PC-9 (cell line): ENCODE measurements at places on chromosomes 6 and 20.

- DNase-seq, result peak; percentile 61
- H3K27ac ChIP-seq, result peak overlapping the region; percentile 73
- H3K36me3 ChIP-seq, result no peaks in the 10 kb centered on the region
- peak overlapping the region; percentile 45; the same call in 1 of the 2 replicates for H3K4me3 ChIP-seq
Measured at GRCh38 chr20:4160761-4161305, 145.5 kb upstream of the RNF24 start.

- H3K27me3 ChIP-seq, result no peaks in the 10 kb centered on the region
- DNase-seq, result no peak
- peaks cover 15% of the 10 kb centered on the region for H3K4me1 ChIP-seq
- no peak overlapping the region for H3K4me3 ChIP-seq
Measured at GRCh38 chr6:11730641-11731040, 48.0 kb downstream of the ADTRP start.

DNA sequence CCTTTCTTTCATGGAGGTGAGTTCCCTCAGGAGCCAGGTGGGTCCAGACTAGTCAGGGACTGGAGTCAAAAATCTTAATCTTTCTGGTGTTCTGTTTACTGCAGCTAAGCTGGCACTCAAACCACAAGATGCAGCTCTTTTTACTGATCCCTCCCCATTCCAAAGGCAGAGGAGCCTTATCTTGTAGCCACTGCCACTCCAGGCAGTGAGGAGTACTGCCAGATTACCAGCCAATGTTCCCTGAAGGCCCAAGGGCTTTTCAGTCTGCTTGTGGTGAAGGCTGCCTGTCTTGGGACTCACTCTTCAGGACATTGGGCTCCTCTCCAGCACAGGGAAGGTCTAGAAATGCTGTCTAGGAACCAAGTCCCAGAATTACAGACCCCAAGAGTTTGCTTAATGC, 490.4 kb upstream of the ADGRB3 start:
- H3K4me3 ChIP-seq, result no peak overlapping the region
- H3K27ac ChIP-seq, result no peak overlapping the region
- H3K27me3 ChIP-seq, result no peaks in the 10 kb centered on the region
- no peaks in the 10 kb centered on the region for H3K36me3 ChIP-seq

GRCh38 chr6:87182940-87183339, 27.6 kb downstream of the ZNF292 start:
- H3K36me3 ChIP-seq, result no peaks in the 10 kb centered on the region
- no peaks in the 10 kb centered on the region for H3K27me3 ChIP-seq
- H3K27ac ChIP-seq, result no peak overlapping the region

DNA sequence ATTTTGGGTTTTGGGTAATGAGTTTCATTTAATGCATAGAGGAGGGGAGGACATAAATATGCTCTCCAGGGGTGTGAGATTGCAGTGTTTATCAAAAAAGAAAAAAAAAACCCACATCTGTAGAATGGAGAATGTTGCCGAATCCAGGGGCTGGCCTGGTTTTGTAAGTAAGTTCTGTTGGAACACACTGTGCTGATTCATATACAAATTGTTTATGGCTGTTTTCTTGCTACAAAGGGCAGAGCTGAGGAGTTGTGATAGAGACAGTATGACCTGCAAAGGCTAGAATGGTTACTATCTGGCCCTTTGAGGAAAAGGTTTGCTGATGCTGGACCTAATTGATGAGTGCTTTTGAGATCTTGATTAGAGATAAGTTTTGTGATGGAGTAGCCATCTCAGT, 30.4 kb downstream of the SCAF8 start:
- H3K27me3 ChIP-seq, result no peaks in the 10 kb centered on the region
- H3K27ac ChIP-seq, result no peak overlapping the region
- no peak overlapping the region for H3K4me3 ChIP-seq
- DNase-seq, result no peak
- peaks cover 7% of the 10 kb centered on the region; the same call in 1 of the 2 replicates for H3K36me3 ChIP-seq

DNA sequence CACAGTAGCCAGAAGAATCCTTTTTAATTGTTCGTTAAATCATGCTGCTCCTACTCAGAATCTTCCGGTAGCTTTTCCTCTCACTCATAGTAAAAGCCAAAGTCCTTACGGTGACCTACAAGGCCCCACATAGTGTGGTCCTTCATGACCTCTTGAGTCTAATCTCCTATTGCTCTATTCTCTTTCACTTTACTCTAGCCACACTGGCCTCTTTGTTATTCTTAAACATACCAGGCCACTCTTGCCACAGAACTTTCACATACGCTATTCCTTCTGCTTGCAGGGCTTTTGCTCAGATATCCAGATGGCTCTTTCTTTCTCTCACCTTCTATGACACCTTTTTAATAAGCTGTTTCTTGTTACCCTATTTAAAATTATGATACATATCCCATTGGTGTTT, 25.7 kb downstream of the ZNF391 start:
- H3K4me3 ChIP-seq, result no peak overlapping the region
- DNase-seq, result no peak
- H3K27me3 ChIP-seq, result no peaks in the 10 kb centered on the region
- no peak overlapping the region for H3K27ac ChIP-seq

DNA sequence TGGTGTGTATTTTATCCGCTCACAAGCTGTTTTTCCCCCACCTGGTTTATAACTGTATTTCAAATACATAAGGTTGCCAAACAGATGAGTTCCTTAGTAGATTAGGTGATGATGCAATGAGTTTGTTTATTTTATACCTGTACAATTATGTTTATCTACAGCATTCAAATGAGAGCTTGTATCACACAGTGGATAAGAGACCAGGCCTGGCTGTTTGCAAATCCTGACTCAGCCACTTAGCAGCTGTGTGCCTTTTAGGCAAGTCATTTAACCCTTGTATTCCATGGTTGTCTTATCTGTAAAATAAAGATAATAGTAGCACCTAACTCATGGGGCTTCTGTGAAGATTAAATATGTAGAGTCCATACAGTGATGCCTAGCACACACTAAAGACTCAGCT, 143.7 kb downstream of the MOXD1 start:
- no peaks in the 10 kb centered on the region for H3K36me3 ChIP-seq
- no peak for DNase-seq
- no peak overlapping the region for H3K27ac ChIP-seq
- H3K27me3 ChIP-seq, result no peaks in the 10 kb centered on the region
- no peaks in the 10 kb centered on the region for H3K4me1 ChIP-seq

DNA sequence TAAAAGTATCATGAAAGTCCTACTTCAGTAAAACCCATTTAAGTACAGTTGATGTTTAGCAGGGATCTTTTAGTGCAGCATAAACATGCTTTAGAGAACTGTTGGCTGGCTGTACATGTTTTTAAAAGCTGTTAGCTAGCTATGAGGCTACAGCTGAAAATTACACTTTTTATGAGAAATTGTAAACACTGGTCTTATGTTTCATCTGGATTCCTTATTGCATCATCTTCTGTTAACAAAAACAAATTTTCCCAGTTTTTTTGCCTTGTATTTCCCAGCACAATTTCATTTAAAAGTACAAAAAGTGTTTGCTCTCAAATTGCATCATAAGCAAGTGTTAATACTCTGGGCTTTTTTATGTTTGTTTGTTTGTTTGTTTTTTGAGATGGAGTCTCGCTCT, 18.3 kb upstream of the HLA-E start:
- no peaks in the 10 kb centered on the region for H3K36me3 ChIP-seq
- peaks cover 42% of the 10 kb centered on the region for H3K27me3 ChIP-seq
- no peak overlapping the region for H3K4me3 ChIP-seq
- no peaks in the 10 kb centered on the region; the same call in 1 of the 2 replicates for H3K4me1 ChIP-seq
- no peak for DNase-seq
- no peak overlapping the region for H3K27ac ChIP-seq

GRCh38 chr20:11267131-11267761, 593.4 kb upstream of the JAG1 start:
- H3K27ac ChIP-seq, result peak overlapping the region; percentile 61
- peaks cover 21% of the 10 kb centered on the region for H3K4me1 ChIP-seq
- H3K36me3 ChIP-seq, result no peaks in the 10 kb centered on the region
- no peaks in the 10 kb centered on the region for H3K27me3 ChIP-seq
- DNase-seq, result peak; percentile 84

DNA sequence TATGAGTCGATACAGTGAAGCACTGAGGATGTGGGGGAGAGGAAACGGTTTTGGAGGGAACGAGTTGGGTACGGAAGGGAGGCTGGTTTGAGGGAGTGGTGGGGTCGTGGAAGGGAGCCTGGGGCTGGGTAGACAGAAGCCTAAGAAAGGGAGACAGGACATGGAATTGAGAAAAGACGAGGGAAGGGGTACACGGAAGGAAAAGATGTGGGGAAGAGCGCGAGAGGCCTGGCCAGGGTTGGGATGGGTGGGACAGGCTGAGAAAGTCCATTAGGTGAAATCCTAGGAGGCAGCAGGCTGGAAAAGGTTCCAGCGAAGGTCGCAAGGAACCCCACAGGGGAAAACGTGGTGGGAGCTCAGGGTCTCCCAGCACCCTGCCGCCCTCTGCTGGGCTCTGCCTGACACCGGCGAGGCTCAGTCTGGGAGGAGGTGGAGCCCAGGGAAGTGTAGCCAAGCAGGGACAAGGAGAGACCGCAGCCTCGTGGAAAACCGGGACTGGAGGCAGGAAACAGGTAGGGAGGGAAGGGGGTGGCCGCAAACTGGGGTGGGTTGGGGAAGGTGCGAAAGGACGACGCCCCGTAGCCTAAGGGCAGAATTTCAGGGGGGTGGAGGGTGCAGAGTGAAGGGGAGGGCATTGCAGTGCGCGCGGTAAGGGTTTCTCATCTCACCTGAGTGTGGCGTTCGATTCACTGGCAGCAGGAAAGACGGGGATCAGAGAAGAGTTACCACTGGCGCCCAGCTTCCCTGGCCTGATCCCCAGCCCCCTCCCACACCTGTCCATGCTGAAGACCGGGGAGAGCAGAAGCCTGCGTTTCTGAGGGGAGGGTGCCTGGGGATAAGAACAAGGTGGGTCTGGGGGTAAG, 4.3 kb downstream of the GABBR1 start:
- DNase-seq, result peak; percentile 61
- no peak overlapping the region for H3K27ac ChIP-seq
- H3K4me1 ChIP-seq, result peaks cover 5% of the 10 kb centered on the region; the same call in 1 of the 2 replicates
- peak overlapping the region; percentile 42; the same call in 1 of the 2 replicates for H3K4me3 ChIP-seq
- no peaks in the 10 kb centered on the region for H3K36me3 ChIP-seq

GRCh38 chr6:163319609-163320366, 94.7 kb upstream of the QKI start:
- no peak overlapping the region for H3K27ac ChIP-seq
- H3K4me1 ChIP-seq, result peaks cover 21% of the 10 kb centered on the region
- H3K27me3 ChIP-seq, result no peaks in the 10 kb centered on the region
- H3K36me3 ChIP-seq, result no peaks in the 10 kb centered on the region
- DNase-seq, result no peak
- no peak overlapping the region for H3K4me3 ChIP-seq
